T-helper 22 cell (primary cell): ENCODE measurements at places on chromosomes 13 and 19.

DNA sequence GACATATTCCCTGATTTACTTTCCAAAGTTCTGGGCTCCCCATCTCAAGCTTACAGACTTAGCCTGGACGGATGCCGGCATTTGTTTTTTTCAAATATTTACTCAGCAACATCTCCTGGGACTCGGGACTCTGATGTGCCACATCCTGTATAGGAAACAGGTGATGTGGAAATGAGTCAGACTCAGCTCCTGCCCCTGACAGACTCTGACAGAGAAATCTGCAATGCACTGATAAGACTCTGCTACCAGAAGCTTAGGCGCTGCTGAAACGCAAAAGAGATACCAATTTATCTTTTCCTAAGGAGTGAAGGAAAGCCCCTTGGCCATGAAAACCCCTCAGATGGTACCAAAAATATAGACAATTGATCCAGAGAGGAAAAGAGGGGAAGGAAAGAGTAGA lies 16.2 kb downstream of the LAIR2 start:
- DNase-seq: no peak

DNA sequence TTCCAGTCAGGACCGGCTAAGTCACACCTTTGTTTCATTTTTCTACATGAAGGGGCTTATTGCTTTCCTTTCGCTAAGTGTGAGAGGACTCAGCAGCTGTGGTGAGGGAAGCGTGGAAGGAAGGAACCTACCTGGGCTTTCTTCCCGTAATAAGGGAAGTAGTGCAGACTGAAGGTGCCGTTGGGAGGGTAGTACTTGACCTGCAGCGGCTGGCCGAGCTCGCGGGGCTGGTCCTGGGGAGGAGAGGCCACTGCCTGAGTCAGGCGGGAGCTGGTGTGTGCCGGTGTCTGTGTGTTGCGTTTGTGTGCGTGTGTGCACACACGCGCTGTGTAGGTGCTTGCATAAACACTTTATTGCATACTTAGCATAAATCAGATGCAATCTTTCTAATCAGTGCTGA lies 7.7 kb downstream of the ATP4B start:
- no peak for DNase-seq

GRCh38 chr13:43648733-43649132 lies 138.0 kb downstream of the ENOX1 start:
- no peak for DNase-seq

GRCh38 chr19:13830114-13830740 lies 35.0 kb downstream of the ZSWIM4 start:
- DNase-seq: no peak

- no peak for DNase-seq
Observed at GRCh38 chr13:76316998-76317527, 569.1 kb downstream of the KCTD12 start.

GRCh38 chr19:16034958-16035560 lies 41.2 kb upstream of the TPM4 start:
- DNase-seq: no peak

GRCh38 chr13:21238267-21238666 lies 61.8 kb downstream of the MRPL57 start:
- DNase-seq: no peak
